ENCODE measurements at places on chromosomes 4 and X.

DNA sequence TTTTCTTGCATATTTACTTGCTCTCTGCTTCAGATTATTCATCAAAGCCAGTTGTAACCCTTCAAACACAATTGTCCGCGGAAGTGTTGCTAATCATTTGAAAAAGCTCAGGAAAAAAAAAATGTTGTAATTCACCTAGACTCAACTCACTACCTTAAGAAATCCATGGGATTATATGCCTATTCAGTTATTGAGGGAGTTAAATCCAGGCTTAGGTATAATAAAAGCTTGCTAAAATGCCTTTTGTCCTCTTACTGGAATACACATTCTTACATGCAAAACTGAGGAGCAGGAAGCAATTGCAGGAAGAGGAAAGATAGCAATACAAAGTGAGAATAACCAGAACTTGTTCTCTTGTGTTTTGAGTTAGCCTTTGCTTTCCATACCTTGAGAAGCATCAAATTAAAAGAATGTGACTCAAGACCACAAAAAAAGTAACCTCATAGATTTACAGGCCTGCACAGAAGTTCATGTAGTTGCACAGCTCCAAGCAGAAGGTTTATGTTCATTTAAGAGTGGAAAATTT, 91.4 kb upstream of the FAM241A start:
- DNase-seq, result no peak

- DNase-seq, result no peak
Measured at GRCh38 chr4:66376396-66376795, 706.1 kb upstream of the EPHA5 start.

DNA sequence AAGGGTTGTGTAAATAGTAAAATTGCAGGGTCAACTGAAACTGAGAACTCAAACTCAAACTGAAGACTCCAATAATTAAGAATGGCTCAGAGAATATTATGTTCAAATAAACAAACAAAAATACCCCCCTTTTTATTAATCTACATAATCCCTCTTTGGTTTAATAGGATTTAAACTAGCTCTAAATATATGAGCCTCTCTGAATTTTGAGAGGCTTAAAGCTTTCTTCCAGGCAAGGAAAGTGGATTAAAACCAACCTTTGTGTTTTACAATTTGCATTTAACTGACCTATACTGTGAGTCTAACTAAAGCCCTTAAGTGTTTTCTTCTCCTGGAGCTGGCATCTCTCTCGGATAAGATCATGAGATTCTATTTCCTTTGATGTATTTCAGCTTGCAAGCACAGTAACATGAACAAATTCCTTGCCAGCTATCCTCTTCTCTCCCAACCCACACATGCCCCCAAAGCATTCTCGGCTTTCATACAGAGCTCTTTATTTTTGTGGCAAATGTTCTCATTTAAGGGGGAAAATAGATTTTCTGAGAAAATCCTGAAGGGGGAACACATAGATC, 1310.8 kb upstream of the AGA start:
- no peak for DNase-seq

GRCh38 chr4:47801481-47802002, 36.3 kb downstream of the CORIN start:
- no peak for DNase-seq

- DNase-seq, result peak; percentile 68
Measured at GRCh38 chrX:39445336-39445735, 644.1 kb downstream of the MID1IP1 start.
